Ovary (tissue), 10 donors: ENCODE measurements at places on chromosomes 7 and 10. TPM values are rescaled to one million over a fixed set of nuclear protein-coding genes. Genes with fewer than 3 reads are reported as not detected.

DNA sequence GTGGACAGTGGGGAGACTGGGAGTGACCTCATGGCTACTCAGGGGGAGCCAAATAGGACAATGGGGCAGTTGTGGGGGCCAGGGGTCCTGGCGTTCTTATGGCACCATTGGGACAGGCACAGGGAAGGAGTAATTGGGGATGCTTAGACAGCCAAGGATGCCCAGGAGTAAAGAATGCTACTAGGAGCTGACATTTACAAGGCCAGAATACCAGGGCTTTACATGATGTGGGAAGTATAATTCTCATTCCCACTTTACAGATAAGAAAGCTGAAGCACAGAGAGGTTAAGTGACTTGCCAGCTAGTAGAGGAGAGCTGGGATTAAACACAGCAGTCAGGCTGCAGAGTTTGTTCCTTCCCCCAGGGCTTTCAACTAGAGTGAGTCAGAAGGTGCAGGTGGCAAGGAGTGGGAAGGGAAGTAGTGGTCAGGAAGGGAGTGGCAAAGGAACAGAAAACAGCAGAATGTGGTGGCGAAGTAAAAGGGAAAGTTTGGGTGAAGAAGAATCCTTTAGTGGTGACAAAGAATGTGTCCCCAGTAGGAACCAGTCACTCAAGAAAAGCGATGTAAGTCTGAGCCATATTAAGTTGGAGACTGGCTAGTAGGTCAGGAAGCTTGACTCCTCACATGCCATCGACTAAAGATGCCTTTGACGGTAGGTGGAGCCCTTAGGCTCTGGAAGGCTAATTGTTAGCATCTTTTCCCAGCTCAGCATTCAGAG is 32.8 kb downstream of the CPVL start:
- DNase-seq: no peak

- DNase-seq: no peak
These were observed 277.1 kb upstream of the ZNF32 start for GRCh38 chr10:43925793-43926192.

DNA sequence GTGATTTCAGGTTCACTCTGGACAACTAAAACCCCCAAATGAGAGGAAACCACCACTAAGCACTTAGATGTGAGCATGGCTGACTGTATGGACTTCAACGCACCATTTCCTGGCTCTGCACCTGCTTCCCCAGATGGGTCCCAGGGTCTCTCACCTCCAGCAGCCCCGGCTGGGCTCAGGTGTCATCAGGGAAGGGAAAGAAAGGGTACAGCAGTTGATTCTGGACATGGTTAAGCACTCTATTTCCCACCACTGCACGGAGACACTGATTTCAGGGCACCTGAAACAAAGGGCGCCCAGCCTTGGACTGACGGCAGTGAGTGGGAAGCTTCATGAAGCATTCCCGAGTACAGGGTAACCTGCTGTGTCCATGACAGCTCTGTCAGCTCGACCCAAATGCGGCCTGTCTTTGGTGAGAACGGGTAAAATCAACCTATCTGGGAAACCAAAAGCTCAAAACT is 19.0 kb downstream of the FAM53B start:
- DNase-seq: peak; percentile 20

GRCh38 chr10:606762-607544 is 82.5 kb downstream of the DIP2C start:
- DNase-seq: no peak

The MAGI2 gene
- 12.5 TPM for polyA plus RNA-seq

The PGAM2 gene
- polyA plus RNA-seq: 0.40 TPM

The PRKAR2B gene
- polyA plus RNA-seq: 24.2 TPM

- no peak for DNase-seq
These were observed 1.1 kb downstream of the SNX13 start for GRCh38 chr7:17939211-17939605.

GRCh38 chr7:134420424-134421125 is 38.3 kb downstream of the AKR1B1 start:
- no peak for DNase-seq

DNA sequence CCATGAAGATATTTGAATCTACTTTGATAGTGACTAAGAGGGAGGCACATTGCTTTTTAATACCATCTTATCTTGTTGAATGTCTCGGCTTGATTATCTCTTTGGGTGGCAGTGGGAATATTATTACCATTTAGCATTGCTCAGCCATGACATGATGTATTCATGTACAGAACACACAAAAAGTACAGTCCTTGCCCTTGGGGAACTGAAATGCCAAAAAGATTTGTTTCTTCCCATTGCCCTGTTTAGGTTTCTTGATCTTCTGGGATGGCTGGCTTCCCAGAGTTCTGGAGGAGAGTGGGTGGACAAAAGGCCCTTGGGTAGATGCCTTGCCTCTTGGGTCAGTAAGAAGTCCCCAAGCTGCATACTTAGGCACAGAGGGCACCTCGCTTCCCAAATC is 23.8 kb downstream of the SUFU start:
- no peak for DNase-seq

DNA sequence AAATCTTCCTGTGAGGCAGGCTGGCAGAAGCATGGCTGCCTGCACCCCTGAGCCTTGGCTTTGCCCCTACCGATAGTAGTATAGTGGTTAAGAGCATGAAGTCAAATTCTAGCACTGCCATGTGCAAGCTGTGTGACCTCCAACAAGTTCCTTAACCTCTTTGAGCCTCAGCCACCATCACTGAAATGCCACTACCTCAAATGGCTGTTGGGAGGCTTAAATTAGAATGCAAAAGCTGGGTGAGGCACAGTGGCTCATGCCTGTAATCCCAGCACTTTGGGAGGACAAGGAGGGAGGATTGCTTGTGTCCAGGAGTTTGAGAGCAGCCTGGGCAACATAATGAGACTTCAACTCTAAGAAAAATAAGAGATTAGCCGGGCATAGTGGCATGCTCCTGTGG is 8.4 kb downstream of the SFRP5 start:
- DNase-seq: no peak

GRCh38 chr7:149741629-149742028 is 31.8 kb downstream of the ZNF467 start:
- no peak for DNase-seq

DNA sequence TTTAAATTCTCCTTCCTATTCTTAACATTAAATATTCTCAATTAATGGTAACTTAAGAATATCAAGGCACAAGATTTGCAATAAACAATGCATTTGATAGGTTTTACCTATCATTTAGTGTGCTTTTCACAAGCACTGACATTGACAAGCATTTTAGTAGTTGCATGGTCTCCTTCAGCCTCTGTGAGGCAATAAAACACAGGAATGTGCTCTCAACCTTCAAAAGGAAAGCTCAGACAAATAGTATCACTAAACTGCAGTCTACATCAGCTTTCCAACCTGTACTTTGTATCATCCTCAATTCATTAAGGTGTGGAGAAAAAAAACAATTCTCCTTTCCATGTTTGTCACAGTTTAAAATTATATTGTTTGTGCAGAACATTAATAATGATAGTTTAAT is 51.1 kb upstream of the TSPAN13 start:
- DNase-seq: no peak

- no peak for DNase-seq
These were observed 21.9 kb upstream of the ANTXRL start for GRCh38 chr10:46264737-46265368.

The NPTX2 gene
- polyA plus RNA-seq: 75.7 TPM

DNA sequence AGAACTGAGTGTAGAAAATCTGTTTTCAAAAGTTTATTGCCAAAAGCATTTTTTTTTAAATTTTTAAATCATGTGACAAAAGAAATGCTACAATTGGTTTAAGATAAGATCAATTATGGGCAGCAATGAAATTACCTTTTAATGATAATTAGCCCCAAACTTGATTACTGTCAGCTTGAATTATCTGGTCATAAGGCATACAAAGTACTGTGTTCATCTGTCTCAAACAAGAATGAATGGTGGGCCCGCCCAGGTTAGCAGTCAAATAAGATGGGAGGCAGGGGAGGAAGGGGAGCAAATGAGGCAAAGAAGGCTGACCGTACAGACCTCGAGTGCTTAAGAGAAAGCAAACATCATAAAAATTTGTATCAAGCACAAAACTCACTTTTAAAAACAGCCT is 68.1 kb downstream of the JAZF1 start:
- DNase-seq: no peak

- DNase-seq: no peak
These were observed 162.5 kb upstream of the CELF2 start for GRCh38 chr10:10855151-10855581.

DNA sequence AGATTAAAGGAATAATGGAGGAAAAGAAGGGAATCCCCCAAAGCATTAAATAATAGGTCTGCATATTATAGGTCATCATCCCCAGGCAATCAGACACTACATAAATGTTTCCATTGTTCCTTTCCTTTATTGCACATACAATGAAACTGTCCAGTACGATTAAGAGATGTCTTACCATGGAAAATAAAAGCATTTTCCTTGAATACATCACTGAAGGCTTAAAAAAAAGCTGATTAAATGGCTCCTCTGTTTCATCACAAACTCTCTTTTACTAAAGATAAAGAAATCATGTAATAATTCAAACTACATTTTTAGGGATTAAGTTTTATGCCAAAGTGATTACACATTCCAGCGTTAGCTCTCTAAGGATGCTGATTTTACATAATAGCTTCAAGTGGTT is 316.0 kb downstream of the AGMO start:
- DNase-seq: no peak

DNA sequence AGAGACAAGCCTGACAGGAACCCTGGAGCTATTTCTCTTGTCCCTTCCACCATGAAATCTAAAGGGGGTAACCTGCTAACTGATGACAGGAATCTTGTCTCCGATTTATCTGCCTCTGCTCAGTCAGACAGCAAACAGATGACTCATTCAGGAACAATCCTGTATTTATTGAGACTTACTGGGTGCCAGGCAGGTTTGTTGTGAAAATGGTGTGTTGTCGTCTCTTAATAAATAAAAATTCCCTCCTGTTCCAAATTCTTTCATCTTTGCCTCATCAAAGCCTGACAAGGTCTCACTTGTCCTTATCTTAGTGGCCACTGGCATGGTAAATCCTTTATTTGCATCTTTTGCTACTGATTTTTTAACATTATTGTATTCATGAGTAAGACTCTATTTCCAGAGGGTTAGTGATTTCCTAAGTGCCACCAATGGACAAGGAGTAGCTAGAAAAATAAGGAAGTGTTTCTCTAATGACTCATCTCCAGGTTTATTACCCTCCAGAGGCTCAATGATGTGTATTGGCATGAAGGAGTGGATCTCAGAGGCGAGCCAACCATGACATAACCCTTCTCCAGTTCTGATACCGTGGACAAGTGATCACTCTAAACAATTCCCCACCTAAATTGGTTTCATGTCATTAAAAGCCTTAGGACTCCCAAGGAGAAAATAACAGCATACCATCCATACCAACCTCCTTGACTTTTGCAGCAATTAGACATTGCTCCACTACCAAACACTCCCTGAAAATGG is 724.0 kb downstream of the GRID1 start:
- DNase-seq: no peak

The LIPJ gene
- not detected for polyA plus RNA-seq

The ZNF853 gene
- polyA plus RNA-seq: 14.5 TPM

DNA sequence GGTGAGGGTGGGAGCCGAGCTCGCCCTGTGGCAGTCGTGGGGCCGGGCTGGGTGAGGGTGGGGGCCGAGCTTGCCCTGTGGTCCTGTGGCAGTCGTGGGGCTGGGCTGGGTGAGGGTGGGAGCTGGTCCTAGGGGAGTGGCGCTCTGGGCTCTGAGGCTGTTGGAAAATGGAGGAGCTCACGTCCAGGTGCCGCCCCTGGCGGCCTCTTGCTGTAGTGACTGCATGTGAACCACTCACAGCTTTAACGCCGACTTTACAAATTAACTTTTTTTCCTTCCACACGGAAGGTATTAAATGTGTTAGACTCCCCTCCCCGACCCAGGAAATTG is 312.6 kb downstream of the WDR37 start:
- DNase-seq: no peak

- DNase-seq: peak; percentile 56
These were observed 7.8 kb downstream of the CPA5 start for GRCh38 chr7:130352194-130353074.

GRCh38 chr7:102284399-102284798 is 2.3 kb upstream of the SH2B2 start:
- DNase-seq: no peak

The EMX2 gene
- polyA plus RNA-seq: 62.1 TPM

DNA sequence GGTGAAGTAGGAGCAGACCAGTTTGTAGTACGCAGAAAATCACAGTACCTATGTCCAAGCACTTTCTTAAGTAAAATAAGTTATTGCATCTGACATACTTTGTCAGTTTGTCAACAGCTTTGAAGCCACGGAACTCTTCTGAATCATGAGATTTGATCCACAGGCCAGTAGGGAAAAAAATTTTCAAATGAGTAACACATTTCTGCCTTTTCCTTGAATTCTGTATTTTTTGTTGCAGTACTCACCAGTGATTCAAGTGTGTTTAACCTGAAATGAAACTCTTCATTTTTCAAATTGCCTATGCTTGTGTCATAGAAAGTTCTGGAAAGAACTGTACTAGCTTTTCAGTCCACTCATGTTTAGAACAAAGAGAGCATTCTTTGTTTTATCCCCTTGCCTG is 337.7 kb downstream of the GATA3 start:
- no peak for DNase-seq

- no peak for DNase-seq
These were observed 485.6 kb upstream of the GRM3 start for GRCh38 chr7:86158111-86158510.

DNA sequence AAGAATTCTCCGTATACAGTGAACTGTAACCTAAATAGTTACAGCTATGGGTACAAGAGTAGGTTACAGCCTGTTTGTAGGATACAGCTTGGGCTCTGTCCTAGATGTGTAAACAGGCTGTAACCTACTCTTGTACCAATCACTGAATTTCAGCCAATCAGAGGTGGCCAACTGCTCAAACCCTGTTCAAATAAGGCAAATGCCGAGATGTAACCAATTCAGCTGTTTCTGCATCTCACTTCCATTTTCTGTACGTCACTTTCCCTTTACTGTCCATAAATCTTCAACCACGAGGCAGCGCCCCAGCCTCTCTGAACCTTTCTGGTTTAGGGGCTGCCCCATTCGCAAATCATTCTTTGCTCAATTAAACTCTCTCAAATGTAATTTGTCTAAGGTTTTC is 8.3 kb upstream of the MMP21 start:
- no peak for DNase-seq

The CHST3 gene
- polyA plus RNA-seq: 16.4 TPM

GRCh38 chr7:54811846-54812254 is 52.8 kb upstream of the SEC61G start:
- DNase-seq: no peak
